ENCODE measurements at places on chromosomes 3 and 15. TPM values are rescaled to one million over a fixed set of nuclear protein-coding genes. Genes with fewer than 3 reads are reported as not detected.

DNA sequence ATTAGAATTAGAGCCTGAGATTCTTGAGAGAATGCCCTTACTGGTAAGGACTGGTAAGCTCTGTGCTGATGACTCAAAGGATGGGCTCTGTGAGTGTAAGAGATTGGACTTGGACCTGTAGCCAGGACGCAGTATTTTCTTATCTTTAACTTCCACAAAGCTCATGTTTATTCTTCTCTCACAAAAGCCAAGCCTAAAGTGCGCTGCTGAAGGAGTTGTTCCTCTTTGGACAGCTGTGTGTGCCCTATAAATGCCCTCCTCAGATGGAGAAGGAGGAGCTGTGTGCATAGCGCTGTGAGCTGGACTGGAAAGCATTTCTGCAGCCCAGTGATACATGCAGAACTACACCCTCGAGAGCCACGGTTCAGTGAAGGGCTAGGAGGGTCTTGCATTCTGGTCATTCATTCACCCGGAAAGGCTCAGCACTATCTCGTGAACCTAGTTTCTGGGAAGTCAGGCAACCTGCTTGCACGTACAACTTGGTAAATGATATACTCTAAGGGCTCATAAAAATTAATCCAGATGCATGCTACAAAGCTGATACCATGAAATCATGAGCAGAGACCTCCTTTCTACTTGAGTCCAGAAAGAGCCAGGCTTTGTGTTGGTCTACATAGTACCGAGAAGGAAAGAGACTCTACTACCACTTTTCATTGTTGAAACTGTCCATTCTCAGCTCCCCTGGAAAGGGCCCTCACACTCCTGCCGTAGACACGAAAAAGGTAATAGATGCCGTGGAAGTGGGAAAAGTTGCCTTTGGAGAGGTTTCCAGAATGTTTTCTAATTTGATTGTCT lies 103.0 kb upstream of the TBL1XR1 start:
- peak; percentile 13 for DNase-seq

GRCh38 chr15:68304589-68305337 lies 27.2 kb downstream of the FEM1B start:
- no peak for DNase-seq

DNA sequence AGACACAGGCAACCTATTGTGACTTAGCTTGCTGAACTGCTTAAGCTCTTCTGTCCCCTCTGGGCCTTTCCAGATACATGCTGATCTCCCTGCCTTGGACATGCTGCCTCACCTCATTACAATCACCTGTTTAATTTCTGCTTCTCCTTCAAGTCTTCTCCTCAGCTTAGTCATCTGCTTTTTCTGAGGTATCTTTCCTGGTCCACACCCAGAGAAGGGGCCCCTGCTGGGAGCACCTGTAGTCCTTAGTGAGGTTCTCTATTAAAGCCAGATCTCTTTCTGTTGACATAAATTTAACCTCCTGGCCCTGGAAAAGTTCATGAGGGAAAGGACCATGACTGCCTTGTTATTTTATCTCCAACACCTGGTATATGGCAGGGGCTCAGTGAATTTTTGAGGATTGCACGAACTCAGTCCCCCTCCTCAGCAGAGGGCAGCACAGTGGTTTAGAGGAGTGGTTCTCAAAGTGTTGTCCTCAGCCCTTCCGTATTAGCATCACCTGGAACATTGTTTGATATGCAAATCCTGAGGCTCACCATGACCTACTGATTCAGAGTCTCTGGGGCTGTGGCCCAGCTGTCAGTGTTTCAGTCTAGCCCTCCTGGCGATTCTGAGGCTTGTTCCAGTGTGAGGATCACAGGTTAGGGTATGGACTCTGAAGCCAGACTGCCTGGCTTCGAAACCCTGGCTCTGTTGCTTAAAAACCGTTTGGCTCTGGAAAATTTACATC lies 12.7 kb downstream of the COL6A6 start:
- no peak for DNase-seq

DNA sequence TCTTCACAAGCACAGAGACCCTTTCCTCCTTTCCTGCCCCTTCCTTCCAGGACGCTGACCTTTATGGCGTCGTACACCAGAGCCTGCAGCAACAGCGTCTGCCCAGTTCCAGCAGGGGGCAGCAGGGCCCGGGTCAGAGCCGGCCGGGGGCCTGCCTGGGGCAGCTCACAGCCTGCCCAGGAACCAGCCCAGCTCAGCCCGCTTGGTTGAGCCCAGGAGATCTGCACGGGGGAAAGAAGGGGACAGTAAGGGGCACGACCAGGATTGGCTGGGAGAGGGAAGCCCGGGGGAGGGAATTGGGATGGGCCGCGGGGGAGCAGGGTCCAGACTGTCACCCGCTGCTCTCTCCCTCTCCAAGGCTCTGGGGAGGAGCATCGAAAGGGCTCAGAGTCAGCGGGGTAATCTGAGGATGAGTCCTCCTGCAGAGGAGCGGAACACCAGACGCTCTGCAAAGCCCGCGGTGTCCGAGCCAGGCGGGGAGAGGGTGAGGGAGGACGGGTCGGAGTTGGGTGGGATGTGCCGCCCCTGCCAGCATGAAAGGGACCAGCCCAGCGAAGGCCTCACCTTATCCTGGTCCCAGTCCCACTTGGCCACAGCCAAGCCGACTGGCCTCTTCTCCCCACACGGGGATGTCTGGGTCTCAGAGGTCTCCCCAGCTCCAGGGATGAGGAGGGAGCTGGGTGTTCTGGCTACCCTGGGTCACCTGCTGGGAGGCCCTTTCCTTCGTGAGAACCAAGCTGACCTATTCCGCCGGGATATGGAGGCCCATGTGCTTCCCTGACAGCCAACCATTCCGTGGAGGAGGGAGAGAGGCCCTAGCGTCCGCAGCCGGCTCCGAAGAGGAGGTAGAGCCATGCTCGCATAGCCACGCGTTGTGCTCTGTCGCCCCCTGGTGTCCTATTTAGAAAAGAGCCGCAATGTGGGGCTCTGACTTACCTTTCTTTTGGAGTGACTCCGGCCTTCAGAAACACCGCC lies 7.4 kb upstream of the IGDCC3 start:
- peak; percentile 85 for DNase-seq

Gene EFCAB12
- under 0.01 TPM for total RNA-seq

GRCh38 chr3:160132226-160132625 lies 93.0 kb upstream of the C3orf80 start:
- no peak for DNase-seq

DNA sequence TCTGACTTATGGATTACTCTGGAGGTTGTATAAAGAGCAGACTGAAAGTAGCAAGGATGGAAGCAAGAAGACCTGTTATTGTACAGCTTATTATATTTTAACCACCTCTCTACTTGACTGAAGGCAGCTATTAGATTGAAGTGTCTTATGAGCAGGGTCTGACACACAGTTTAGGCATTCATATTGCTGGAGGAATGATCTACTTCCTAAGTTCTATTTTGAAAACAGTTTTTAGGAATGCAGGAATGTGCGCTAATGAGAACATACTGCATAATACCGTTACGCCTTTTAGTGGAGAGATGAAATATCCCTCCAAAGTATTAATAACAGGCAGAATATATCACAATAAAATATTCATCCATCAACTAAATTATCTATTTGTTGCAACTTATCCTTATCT lies 193.3 kb downstream of the ISL2 start:
- no peak for DNase-seq

All from lung microvascular endothelial cell (primary cell).